ENCODE measurements at places on chromosomes 1 and 21.

DNA sequence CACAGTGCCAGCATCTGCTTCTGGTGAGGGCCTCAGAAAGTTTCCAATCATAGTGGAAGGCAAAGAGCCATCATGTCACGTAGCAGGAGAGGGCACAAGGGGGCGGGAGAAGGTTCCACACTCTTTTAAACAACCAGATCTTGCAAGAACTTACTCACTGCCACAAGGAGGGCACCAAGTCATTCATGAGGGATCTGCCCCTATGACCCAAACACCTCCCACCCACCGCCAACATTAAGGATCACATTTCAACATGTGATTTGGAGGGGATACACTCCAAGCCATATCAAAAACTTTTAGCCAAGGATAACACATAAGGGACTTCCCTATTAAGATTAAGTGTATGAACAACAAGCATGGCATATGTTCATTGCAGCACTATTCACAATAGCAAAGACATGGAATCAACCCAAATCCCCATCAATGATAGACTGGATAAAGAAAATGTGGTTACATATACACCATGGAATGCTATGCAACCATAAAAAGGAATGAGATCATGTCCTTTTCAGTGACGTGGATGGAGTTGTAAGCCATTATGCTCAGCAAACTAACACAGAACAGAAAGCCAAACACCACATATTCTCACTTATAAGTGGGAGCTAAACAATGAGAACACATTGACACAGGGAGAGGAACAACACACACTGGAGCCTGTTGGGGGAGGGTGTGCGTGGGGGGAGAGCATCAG is 19.9 kb upstream of the SLC35F3 start:
- DNase-seq, result no peak

GRCh38 chr1:158255656-158256055 is 1.4 kb downstream of the CD1A start:
- DNase-seq, result no peak

DNA sequence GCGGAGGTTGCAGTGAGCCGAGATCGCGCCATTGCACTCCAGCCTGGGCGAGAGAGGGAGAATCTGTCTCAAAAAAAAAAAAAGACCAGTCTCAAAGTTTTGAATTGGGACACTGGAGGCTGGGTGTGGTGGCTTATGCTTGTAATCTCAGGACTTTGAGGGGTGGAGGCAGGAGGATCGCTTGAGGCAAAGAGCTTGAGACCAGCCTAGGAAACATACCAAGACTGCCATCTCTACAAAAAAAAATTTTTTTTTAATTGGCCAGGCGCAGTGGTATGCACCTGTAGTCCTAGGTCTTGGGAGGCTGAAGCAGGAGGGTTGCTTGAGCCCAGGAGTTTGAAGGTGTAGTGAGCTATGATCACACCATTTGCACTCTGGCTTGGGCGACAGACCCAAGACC is 3.9 kb downstream of the ZBTB8B start:
- DNase-seq, result no peak

GRCh38 chr1:7508052-7508933 is 262.8 kb upstream of the VAMP3 start:
- DNase-seq, result no peak

- no peak for DNase-seq
These were observed 78.9 kb upstream of the KCNK2 start for GRCh38 chr1:215003686-215004085.

- no peak for DNase-seq
These were observed 32.9 kb upstream of the RNF187 start for GRCh38 chr1:228454238-228454637.

GRCh38 chr1:205782627-205783432 is 7.5 kb upstream of the RAB29 start:
- DNase-seq, result peak; percentile 27

GRCh38 chr1:178277793-178278530 is 184.1 kb downstream of the RASAL2 start:
- no peak for DNase-seq

GRCh38 chr1:223702735-223703667 is 9.3 kb upstream of the CAPN2 start:
- DNase-seq, result peak; percentile 49

- peak; percentile 60 for DNase-seq
These were observed at the start of gene KIF17 for GRCh38 chr1:20717452-20718342. Gene KIF17 (minus strand): TSS chr1:20718007. CDS start chr1:20717706, 301 bp downstream.

GRCh38 chr1:82510431-82510830 is 709.7 kb downstream of the ADGRL2 start:
- DNase-seq, result no peak

GRCh38 chr1:110106013-110106941 is 6.0 kb upstream of the UBL4B start:
- DNase-seq, result peak; percentile 75

- peak; percentile 44 for DNase-seq
These were observed 61.2 kb downstream of the OLFML3 start for GRCh38 chr1:114040273-114041015.

DNA sequence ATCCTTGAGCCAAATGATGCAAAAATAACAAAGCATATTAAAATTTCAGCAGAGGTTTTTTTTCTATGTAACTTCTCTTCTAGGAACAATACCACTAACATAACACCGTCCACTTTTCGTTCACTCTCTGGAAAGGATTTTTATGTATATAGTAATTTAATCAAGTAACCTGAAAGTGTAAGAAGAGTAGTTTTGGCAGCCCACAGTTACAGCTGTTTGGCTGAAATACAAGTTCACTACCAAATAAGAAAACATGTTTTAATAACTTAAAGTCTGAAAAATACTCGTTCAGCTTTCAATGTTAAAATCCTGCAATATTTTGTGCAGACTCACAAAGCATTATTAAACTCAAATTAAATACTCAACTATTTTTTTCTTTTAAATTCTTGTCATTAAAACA is 896.8 kb upstream of the ADGRL4 start:
- DNase-seq, result no peak

DNA sequence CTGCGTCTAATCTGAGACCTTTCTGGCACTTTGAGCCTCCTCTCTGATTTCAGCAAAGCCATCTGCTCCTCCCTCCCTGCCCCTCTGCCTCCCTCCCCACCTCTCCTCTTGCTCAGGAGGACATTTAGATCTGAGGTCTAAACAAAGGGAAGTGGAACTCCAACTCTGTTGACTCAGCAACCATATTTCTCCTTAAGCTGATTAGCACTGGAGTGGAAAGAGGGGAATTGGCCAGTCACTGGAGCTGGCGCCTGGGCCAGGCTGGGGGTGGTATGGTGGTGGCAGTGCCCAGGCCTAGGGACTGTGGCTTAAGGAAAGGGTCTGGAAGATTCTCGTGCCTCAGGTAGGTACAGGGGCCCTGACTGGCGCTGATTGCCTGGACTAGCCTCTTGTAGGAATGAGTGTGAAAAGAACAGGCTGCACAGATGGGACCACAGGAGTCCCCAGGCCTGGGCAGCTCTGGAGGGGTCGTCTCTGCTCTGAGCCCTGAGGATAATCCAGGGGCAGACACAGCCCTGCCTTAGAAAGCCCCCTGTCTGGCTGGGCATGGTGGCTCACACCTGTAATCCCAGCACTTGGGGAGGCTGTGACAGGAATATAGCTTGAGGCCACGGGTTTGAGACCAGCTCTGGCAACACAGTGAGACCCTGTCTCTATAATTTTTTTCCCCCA is 11.9 kb downstream of the SH2D2A start:
- no peak for DNase-seq

GRCh38 chr1:120133228-120133927 is 42.9 kb downstream of the SEC22B start:
- no peak for DNase-seq

DNA sequence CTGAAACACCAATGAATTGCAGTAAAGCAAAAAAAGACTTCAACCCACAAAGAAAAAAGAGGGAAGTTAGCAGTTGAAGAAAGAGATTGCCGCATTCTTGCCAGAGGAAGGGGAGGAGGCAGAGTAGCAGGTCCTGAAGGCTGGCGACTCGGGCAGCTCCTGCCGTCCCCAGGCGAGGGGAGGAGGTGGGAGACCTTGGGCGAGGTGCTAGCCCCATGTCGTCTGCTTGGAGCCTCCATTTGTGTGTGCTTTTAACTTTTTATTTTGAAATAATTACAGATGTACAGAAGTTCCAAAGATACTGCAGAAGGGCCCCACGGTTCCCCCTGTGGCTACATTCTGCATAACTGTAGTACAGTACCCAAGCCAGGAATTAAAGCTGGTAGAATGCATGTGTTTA is 6.7 kb downstream of the TRPM2 start:
- no peak for DNase-seq

GRCh38 chr1:18932387-18932786 is 24.1 kb downstream of the IFFO2 start:
- DNase-seq, result no peak

- no peak for DNase-seq
These were observed 14.9 kb upstream of the CD5L start for GRCh38 chr1:157856538-157856937.

DNA sequence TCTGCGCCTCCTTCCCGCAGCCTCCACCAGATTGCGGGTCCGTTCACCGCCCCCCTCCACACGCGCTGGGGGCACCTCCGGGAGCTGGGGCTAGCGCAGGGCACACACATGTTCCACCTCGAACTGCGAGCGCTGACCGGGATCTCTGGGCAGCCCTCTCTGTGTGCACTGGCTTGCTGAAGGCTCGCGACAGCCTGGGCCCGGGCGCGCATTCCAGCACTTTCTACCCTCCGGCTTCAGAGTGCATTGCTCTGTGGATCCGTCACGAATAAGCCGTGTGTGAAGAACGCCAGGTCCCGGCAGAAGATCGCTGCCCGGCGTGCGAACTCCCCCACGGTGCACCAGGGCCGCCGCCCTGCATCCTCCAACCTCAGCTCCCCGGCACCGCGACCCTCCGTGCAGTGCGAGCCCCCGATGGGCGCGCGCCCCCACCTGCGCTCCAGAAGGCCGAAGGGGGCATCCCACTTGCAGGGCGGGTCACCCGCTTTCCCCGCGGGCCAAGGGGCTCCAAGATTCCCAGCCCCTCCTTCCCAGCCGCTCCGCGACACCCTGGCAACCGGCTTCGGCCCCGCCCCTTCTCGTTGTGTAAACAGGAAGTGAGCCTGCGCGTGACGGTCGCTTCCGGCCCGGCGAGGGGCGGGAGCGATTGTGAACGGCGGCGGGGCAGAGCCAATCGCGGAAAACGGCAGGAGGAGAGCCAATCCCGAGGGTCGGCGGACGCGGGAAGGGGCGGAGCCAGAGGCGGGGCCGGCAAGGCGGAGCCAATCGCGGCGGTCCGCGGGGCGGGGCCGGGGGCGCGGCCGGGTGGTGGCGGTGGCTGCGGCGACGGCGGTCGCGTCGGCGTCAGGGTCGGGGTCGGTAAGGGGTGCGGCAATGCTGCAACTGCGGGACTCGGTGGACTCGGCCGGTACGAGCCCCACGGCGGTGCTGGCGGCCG is at the start of gene TPRG1L:
TSS of gene TPRG1L (plus strand) at position 816 of the 937 bp plus-strand sequence. CDS start at position 874, 58 bp downstream.
- peak; percentile 99 for DNase-seq

GRCh38 chr1:7207875-7208646 is 422.8 kb downstream of the CAMTA1 start:
- DNase-seq, result peak; percentile 59

DNA sequence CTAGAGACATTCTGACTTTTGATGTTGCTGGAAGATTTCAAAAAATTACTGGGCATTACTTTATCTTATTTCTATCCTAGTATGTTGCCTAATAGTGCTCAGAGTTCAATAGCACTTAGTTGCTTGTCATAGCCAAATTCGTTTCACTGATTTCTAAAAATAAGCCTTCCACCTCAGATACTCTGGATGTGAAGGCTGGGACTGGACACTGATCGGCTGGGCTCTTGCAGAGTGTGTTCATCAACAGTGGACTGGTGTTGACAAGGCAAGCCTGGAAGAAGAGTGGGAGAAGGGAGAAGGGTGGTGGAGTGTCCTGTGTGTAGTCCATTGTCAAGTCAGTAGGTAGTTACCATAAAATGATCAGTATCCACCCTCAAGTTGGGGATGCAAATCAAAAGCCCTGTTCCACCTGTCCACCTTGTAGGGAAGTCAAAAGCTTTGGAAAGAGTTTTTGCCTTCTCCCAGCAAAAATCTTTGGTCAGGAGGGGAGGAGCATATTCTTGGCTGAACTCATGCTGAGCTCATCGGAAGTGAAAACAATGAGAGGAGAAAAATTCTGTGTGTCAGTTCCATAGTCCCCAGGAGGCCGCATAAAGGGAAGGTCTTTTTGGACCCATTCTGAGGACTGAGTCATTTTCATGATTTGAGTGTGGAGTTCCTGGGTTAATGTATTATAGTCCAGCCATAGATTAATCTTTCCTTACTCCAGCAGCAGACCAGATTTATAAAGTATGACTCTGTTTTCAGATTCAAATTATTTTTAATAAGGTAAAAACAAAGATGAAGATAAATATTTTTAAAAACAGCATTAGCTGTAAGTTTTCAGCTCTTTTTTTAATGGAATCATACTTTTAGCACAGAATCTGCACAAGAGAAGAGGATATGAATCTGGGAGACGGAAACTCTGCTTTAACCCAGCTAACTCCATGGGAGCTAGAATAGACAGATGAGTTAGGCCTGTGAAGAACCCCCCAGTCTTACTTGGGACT is 99.5 kb upstream of the BMP8A start:
- peak; percentile 59 for DNase-seq

GRCh38 chr1:167090314-167090942 is at the start of gene GPA33:
Gene GPA33 (minus strand): TSS chr1:167090377. CDS start chr1:167090287, 90 bp downstream.
- peak; percentile 30 for DNase-seq

DNA sequence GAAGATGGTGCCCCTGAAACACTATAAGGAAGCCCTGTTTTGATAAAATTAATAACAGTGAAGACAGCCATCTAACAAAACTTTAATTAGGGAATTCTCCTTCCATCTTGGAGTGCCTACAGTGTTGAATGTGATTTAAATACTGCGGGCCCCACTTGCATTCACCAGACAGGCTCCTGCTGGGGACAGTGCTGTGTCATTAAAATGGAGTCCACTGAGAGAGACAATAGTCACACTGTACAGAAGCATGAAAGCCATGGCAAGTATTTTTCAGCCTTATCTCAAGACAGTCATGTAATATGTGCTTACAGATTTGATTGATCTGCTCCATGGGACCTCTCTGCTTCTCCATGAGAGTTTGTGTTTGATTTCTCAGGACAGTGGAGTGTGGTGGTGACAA is 29.7 kb upstream of the ZBTB18 start:
- no peak for DNase-seq

DNA sequence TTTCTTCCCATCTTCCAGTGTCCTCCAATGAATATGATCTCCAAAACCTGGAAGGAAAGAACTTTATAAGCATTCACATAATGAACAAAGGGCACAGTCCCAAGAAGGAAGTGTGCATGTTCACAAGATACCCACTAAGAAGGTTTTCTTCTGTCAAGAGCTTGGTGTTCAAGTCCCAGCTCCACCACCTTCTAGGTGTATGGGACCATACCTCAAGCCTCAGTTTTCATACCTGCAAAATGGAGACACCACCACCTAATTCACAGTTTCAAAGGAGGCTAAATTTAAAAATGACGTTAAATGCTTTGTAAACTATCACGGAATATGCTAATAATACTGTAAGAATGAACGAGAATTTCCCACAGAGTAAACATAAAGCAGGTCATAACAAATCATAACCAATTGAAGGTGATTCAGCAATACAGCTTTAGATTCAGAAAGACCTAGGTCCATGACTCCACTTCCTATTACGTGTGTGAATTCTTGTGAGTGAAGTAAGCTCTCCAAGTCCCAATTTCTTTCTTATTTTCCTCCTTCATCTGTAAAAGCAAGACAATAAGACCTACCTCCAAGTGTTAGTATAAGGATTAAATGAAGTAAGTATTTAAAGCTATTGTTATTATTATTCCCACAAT is 8.1 kb upstream of the KTI12 start:
- no peak for DNase-seq
